ENCODE measurements at places on chromosomes 4 and X. TPM values are rescaled to one million over a fixed set of nuclear protein-coding genes. Genes with fewer than 3 reads are reported as not detected.
A peak's percentile ranks its signal among the peaks of the same experiment; 100 is the strongest.

DNA sequence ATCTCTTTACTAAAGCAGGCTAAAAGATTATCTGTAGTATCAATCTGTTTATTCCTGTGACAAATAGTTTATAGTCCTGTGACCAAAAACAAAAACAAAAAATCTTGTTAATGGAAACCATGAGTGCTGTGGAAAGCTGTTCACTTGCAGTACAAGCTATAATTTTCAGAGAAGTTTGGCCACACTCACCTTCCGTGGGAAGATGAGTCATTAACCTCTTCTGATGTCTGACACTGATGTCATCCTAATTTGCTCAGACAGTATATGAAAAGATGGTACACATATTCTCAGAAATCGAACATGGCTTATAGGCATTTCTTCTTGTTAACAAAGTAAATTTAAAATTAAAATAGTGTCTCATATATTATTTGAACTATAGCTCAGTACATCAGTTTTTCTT, 19.9 kb upstream of the ENPP6 start:
- DNase-seq, result no peak

- no peak for DNase-seq
Observed at GRCh38 chr4:6575503-6576240, 683 bp downstream of the MAN2B2 start.

DNA sequence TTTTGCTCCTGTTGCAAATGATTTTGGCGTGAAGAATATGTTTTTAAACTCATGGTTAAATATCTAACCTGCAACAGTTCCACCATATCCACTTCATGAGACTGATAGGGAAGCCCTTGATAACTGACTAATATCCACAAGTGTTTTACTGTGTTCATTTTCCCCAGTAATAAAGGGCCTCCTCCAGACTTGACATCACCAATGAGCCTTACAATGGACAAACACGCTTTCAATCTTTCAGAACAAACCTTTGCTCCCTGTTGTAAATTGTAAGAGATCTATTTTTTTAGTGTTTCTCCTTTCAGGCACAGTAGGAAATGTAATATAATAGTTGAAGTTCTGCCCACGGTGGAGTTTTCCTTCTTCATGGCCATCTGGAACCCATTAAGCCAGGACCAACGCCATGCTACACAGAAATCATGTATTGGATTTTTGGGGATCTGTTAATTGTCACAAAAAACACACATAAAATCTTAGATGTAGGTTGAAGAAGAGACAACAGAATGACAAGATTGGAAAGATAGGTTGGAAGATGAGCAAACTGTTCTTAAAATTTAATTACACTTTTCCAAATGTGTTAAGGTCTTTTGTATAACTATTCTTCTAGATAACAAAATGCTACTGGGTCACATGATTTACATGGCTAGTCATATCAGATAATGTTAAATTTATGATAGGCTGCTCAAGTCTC, 1030.1 kb downstream of the FSTL5 start:
- DNase-seq, result no peak

DNA sequence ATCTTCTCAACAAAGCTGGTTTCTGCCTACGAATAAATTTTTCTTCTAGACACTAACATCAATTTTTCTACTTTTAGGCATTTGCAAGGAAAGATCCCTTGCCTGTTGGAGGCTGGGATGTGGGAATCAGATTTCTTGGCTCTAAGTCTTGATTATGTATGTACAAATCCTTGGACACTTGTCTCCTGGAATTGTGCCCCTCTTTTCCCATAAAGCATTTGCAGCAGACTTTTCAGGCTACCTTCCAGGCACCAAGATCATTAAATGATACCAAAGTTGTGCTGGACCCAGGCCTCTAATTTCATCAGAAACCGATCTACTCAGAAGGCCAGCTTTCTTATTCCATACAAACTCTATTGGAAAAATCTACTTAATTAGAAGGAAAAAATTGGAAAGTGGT, 339.5 kb upstream of the DIPK2B start:
- DNase-seq, result no peak

DNA sequence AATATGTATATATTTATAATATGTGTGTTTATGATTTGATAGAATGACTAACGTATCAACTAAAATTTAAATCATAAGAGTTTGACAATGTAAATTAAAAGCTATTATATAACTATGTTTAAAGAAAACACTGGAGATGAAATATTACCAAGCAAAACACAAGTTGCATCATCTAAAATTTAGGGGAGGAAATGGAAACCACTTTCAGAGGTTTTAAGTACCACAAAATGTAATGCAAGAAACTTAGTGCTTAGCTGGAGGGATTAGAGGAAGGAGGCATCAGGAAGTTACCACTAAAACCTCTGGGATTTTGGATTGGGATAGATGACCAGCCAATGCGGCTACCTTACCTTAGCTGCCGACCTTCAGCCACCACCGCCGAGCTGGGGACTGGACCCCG, 1192.1 kb upstream of the PRKX start:
- DNase-seq, result no peak

Gene NPY2R
- not detected for total RNA-seq

- DNase-seq, result peak; percentile 44
Observed at GRCh38 chr4:155667222-155667567, 547 bp downstream of the GUCY1A1 start.

Gene HS3ST1
- total RNA-seq, result 3.4 TPM

GRCh38 chrX:45849261-45849862, 648.7 kb upstream of the DIPK2B start:
- no peak for DNase-seq

Gene DRD5
- total RNA-seq, result 0.13 TPM

- no peak for DNase-seq
Observed at GRCh38 chrX:138928737-138929459, 217.4 kb upstream of the FGF13 start.

Gene TCP11X2
- total RNA-seq, result 4.7 TPM

- DNase-seq, result no peak
Observed at GRCh38 chr4:123453061-123453680, 56.6 kb downstream of the SPRY1 start.

DNA sequence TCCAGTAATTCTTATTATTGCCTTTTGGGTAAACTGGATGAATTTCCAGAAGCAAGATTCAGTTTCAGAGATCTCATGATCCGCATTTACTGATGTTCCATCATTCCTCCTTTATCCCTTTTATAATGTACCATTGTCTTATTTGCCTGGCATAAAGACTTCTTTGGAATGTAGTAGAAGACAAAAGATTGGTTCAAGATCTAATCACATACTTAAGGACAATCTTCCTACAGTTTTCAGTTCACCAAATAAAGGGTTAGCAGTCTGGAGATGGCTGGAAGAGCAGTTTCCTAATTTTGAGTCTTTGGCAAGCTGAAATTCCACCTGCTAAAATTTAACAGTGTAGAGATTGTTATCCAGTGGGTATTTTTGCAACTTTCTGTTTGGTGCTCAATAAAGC, 30.9 kb upstream of the HAND2 start:
- DNase-seq, result no peak

DNA sequence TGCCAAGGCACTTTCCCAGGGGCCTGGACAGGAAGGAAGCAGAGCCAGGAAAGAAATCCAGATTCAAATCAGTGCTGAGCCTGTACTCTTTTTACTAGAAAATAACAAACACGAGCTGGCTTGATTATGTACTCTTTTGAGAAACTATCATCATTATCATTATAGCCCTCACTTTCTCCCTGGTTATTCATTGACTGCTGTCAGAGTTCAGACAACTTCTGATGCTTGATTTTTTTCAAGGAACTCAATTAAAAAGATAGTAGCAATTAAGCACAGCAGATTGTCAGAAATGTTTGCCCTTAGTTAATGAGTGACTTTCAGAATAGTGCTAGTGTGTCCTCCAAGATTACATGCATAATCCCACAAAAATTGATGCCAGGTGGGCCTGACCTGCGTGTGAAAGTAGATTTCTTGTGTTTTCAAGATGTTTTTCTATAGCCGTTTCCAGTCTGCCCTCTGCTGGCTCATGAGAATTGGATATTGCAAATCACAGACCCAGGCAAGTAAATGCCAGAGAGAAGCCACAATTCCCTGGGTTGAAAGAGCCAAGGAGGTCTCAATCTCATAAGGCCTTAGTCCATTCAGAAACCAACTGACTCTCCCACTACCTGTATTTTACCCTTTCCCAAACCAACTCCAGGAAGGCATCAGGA, 14.3 kb upstream of the PNPLA4 start:
- DNase-seq, result peak; percentile 11

- no peak for DNase-seq
Observed at GRCh38 chr4:70628444-70628843, at the start of gene ENAM. ENAM (plus strand) TSS chr4:70628744; CDS start chr4:70629501, 757 bp downstream.

- DNase-seq, result no peak
Observed at GRCh38 chr4:134337574-134337973, 136.0 kb upstream of the PABPC4L start.

Gene SLC9B1
- 0.79 TPM for total RNA-seq

DNA sequence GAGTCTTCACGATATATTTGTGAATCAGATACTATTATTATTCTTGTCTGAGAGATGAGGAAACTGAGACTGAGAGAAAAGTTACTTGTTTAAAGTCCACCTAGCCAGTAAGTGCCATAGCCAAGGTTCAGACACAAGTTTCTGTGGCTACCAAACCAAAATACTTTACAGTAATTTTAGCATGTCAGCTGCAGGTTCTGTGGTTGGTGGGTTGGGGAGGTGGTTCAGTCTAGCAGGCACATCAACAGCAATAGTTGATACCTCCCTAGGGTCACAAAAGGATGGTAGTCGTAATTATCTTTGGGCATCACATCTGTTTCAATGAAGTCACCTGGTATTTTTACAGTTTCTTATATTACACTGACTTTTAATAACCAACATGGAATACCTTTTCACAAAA, 35.6 kb upstream of the EDA2R start:
- DNase-seq, result no peak

Gene NALF2
- total RNA-seq, result 3.4 TPM

- peak; percentile 39 for DNase-seq
Observed at GRCh38 chr4:57442831-57443291, 332.7 kb upstream of the IGFBP7 start.

Gene ACE2
- total RNA-seq, result 0.09 TPM

DNA sequence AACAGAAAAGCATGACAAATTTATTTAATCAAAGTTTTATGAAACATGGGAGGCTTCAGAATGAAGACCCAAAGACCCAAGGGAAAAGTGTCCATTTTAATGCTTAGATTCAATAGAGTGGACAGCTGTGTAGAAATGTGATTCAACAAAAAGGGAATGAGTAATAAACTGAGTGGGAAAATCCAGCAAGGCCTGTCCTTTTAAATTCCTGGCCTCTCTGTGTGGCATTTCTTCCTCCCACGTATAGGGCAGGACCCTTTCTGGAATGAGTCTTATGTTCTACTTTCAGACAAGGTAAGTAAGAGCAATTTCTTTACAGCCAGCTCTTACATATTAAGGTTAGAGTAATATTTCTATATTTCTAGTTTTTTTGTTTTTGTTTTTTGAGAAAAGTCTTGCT, 14.5 kb downstream of the AASDH start:
- DNase-seq, result no peak

Gene C4orf17
- total RNA-seq, result not detected

Gene AFP
- total RNA-seq, result 166 TPM

Gene PHOX2B
- not detected for total RNA-seq

Gene AWAT2
- not detected for total RNA-seq

DNA sequence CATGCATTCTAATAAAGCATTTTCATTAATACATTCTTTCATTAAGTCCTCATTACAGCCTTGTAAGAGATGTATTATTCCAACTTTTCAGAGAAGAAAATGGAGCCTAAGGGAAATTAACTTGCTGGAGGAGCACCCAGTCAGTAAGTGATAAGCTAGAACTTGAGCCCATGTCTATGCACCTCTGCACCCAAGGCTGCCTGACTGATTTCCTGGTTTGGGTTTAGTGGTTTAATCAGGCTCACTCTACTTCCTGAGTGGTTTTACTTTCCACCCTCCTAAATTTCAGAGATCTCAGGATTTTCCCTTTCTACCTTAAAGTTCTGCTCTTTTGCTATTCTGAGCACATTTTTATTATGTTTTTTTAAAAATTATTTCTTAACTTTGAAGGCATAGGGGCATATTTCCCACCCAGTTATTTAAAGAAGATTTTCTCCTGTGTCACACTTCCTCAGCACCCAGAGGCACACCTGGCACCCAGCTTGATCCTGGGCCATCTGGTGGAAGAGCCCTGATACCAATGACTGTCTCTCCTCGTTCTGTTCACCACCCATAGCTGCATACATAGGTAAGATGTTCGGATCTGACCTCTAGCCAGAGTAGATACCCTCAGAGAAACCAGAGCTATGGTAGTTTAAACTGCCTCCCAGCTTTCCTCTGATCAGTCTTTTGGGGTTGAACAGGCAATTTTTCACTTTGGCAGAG, 10.4 kb downstream of the CORIN start:
- DNase-seq, result no peak

Gene RHOXF2
- not detected for total RNA-seq

DNA sequence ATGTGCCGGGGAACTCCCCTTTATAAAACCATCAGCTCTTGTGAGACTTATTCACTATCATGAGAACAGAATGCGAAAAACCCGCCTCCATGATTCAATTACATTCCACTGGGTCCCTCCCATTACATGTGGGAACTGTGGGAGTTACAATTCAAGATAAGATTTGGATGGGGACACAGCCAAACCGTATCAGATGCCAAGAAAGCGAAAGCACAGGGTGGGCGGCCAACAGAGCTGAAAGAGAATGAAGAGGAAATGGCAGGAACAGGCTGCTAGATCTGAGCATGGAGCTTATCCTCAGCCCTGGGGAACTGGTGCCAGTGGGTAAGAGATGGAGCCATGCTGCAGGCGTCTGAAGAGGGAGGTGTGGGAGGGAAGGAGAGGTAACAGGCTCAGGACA, 117.7 kb upstream of the PNPLA4 start:
- no peak for DNase-seq

Measured in progenitor cell of endocrine pancreas (in vitro differentiated cells).